ENCODE measurements at places on chromosomes 16 and 17. TPM values are rescaled to one million over a fixed set of nuclear protein-coding genes. Genes with fewer than 3 reads are reported as not detected.

DNA sequence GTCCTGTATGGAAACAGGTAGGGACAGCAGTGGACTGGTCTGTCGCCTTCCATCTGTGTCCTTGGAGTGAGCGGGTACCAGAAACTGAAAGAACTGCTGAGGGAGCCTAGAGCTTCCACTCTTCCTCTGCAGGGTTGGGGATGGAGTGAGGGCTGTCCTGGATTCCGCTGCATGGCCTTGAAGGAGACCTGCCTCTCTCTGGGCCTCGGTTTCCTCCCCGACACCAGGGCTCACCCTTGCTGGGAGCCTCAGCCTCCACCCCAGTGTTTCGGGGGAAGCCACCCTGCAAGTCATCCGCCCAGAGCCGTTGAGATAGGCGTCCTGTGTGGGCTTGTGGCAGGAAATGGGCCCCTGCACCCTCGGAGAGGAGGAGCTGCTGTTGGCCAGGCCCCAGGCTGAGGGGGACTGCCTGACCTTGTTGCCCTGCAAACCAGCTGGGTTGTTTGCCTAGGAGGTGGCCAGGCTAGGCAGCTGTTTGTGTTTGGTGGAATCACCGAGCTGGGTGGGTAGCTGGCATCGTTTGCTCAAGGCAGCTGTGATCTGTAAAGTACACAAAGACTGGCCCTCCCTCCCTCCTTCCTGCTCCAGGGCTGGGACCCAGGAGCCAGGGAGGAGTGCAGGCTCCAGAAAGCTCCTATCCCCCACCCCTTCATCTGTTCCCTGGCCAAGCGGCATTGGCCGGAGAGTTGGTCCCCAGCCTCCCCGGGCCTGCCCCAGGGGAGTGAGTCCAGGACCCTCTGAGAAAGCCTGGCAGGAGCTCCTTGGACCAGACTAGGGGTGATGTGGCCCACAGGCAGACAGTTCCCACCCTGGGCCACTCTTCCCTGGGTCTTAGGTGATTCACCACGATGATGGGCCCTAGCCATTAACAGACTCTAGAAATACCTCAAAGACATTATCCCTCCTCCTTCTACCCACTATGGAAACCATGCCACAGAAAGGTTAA, 1.3 kb downstream of the RAB37 start:
- no peaks in the 10 kb centered on the region for H3K36me3 ChIP-seq
- H3K4me3 ChIP-seq, result peak overlapping the region; percentile 65

GRCh38 chr16:57669476-57670162, 1.5 kb downstream of the ADGRG3 start:
- H3K4me1 ChIP-seq, result no peaks in the 10 kb centered on the region
- DNase-seq, result no peak
- H3K4me3 ChIP-seq, result no peak overlapping the region
- H3K27ac ChIP-seq, result no peak overlapping the region
- peaks cover 8% of the 10 kb centered on the region for H3K27me3 ChIP-seq

Gene MBTD1
- total RNA-seq, result 32.3 TPM

DNA sequence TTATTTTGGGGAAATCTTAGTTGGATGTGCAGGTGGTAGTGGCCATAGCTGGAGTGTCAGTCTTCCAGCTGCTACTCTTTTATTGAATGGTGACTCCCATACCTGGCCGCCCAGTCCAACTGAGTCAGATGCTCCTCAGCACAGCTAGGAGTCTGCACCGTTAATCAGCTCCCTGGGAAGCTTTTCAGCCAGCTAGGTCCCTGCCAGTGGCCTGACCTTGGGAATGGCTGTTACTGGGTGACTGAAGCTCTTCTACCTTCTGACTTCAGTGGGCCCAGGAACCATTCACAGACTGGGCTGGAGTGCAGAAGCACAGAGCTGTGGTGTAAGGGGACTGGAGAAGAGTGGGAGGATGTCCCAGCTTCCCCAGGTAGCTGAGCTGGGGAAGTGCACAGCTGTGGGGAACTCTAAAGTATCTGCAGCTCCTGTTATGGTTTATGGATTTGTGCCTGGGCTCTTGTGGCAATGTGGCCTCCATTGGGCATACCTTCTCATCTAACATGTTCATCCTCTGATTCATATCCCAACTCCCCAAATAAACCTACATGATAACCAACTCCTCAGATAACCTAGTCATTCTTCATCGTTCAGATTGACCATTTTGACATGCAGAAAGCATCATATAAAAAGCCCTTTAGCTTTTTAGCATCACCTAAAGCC, 14.0 kb downstream of the ALKBH5 start:
- peaks cover 2% of the 10 kb centered on the region for H3K4me1 ChIP-seq
- no peak overlapping the region for H3K4me3 ChIP-seq
- H3K27me3 ChIP-seq, result no peaks in the 10 kb centered on the region
- H3K36me3 ChIP-seq, result no peaks in the 10 kb centered on the region
- no peak for DNase-seq

Gene NUBP1
- total RNA-seq, result 23.2 TPM

GRCh38 chr17:53141731-53142130, 681.0 kb upstream of the KIF2B start:
- H3K27me3 ChIP-seq, result peaks cover under 1% of the 10 kb centered on the region
- H3K4me1 ChIP-seq, result no peaks in the 10 kb centered on the region
- H3K27ac ChIP-seq, result no peak overlapping the region
- H3K4me3 ChIP-seq, result no peak overlapping the region
- no peaks in the 10 kb centered on the region for H3K36me3 ChIP-seq

DNA sequence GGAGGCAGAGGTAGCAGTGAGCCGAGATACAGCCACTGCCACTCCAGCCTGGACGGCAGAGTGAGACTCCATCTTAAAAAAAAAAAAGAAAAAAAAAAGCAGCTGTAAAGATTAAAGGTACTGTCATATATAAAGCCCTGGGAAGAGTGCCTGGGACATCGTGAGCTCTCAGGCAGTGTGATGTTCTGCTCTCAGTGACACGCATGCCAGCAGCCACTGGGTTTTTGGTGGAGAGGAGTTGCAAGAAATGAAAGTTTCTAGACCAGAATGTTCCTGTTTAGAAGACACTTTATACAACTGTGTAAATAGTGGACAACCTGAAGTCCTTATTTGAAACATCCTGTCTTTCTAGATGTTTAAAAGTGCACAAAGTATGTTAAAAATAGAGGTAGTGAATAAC, 213.2 kb downstream of the IRF8 start:
- H3K36me3 ChIP-seq, result no peaks in the 10 kb centered on the region
- H3K27ac ChIP-seq, result no peak overlapping the region
- no peaks in the 10 kb centered on the region for H3K4me1 ChIP-seq
- peaks cover 4% of the 10 kb centered on the region for H3K27me3 ChIP-seq
- H3K4me3 ChIP-seq, result no peak overlapping the region

Gene KRTAP16-1
- total RNA-seq, result not detected

GRCh38 chr16:15990902-15991301, 41.5 kb downstream of the ABCC1 start:
- no peak for DNase-seq
- H3K27me3 ChIP-seq, result peaks cover 4% of the 10 kb centered on the region
- H3K27ac ChIP-seq, result no peak overlapping the region
- H3K4me3 ChIP-seq, result no peak overlapping the region
- peaks cover 10% of the 10 kb centered on the region for H3K4me1 ChIP-seq
- peaks cover 5% of the 10 kb centered on the region for H3K36me3 ChIP-seq

GRCh38 chr16:51825779-51826178, 674.7 kb upstream of the SALL1 start:
- H3K36me3 ChIP-seq, result no peaks in the 10 kb centered on the region
- no peaks in the 10 kb centered on the region for H3K27me3 ChIP-seq
- H3K4me1 ChIP-seq, result no peaks in the 10 kb centered on the region
- no peak overlapping the region for H3K27ac ChIP-seq

Gene TMEM114
- not detected for total RNA-seq

DNA sequence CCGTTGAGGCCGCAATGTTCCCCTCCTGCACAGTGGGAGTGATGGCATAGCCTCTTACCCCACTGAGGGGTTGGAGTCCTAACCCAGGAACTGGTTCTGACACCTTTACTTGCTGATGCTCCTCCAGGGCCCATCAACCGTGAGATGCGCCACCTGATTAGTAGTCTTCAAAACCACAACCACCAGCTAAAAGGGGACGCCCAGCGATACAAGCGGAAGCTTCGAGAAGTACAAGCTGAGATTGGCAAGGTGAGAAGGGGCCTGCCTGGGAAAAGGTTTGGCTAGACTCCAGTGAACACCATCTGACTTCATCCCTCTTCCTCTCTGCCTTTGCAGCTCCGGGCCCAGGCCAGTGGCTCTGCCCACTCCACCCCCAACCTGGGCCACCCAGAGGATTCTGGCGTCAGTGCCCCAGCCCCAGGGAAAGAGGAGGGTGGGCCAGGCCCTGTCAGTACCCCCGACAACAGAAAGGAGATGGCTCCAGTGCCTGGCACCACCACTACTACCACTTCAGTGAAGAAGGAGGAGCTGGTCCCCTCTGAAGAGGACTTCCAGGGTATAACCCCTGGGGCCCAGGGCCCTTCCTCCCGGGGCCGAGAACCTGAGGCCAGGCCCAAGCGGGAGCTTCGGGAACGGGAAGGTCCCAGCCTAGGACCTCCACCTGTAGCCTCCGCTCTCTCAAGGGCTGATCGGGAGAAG, 5.8 kb downstream of the RNF40 start:
- H3K4me3 ChIP-seq, result no peak overlapping the region
- H3K4me1 ChIP-seq, result peaks cover 8% of the 10 kb centered on the region
- peaks cover 5% of the 10 kb centered on the region for H3K36me3 ChIP-seq

DNA sequence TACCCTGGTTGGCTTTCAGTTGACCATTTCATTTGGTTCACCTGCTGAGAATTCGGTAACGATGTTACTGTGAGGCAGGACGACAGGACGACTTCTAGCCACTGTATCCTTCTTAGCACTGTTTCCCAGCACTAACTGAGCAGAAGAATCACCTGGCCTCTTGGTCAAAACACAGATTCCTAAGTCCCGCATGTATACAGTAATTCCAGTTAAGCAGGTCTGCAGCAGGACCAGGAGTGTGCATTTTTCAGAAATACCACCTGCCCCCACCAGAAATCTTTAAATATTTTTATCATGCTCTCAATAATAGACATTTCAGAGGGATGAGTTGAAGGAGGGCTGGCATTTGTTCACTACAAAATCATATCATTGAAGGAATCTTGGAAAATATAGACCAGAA, 22.6 kb downstream of the RSL1D1 start:
- H3K27ac ChIP-seq, result no peak overlapping the region
- no peaks in the 10 kb centered on the region for H3K36me3 ChIP-seq
- H3K27me3 ChIP-seq, result no peaks in the 10 kb centered on the region
- no peaks in the 10 kb centered on the region for H3K4me1 ChIP-seq

Gene PABPN1L
- total RNA-seq, result 3.9 TPM

DNA sequence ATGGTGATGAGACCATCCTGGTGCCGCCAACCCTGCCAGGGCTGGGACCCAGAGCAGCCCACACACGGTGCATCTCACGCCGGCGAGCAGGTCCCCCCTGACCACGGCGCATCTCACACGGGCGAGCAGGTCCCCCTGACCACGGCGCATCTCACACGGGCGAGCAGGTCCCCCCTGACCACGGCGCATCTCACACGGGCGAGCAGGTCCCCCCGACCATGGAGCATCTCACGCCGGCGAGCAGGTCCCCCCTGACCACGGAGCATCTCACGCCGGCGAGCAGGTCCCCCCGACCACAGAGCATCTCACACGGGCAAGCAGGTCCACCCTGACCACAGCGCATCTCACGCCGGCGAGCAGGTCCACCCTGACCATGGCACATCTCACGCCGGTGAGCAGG, 59.2 kb downstream of the MRM3 start:
- peaks cover 40% of the 10 kb centered on the region for H3K27me3 ChIP-seq
- peaks cover 15% of the 10 kb centered on the region for H3K36me3 ChIP-seq
- no peak overlapping the region for H3K27ac ChIP-seq
- H3K4me1 ChIP-seq, result peaks cover 34% of the 10 kb centered on the region

GRCh38 chr17:42989726-42990652, 8.2 kb upstream of the RPL27 start:
- no peak for DNase-seq
- H3K27ac ChIP-seq, result no peak overlapping the region
- no peaks in the 10 kb centered on the region for H3K36me3 ChIP-seq
- H3K4me3 ChIP-seq, result no peak overlapping the region
- peaks cover 2% of the 10 kb centered on the region for H3K4me1 ChIP-seq

DNA sequence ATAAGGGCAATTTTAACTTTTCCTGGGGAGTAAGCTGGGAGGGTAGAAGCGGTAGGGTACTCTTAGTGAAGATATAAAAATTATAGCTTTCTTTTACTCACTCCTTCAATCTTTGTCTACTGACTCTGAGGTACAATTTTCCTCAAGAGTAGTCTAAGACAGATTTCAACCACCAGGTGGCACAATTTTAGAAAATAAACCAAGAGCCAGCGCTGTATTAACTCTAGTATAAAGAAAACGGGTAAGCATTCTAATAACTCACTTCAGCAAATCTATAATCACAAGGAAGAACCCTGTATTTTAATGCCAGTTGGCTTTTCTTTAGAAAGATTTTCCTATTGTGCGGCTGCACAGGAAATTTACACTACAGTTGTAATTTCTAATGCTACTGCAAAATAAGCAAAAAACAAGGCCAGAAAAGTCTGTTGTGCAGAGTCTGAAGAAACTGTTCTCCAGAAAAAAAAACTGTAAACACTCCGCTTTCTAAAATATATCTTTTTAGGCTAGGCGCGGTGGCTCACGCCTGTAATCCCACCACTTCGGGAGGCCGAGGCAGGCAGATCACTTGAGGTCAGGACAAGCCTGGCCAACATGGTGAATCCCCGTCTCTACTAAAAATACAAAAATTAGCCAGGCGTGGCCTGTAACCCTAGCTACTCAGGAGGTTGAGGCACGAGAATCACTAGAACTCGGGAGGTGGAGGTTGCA, 1.9 kb downstream of the CMC2 start:
- peak overlapping the region; percentile 73 for H3K4me3 ChIP-seq
- DNase-seq, result no peak
- H3K4me1 ChIP-seq, result peaks cover 11% of the 10 kb centered on the region
- H3K27ac ChIP-seq, result peak overlapping the region; percentile 2

- peaks cover 2% of the 10 kb centered on the region for H3K4me1 ChIP-seq
- H3K36me3 ChIP-seq, result no peaks in the 10 kb centered on the region
- peaks cover 9% of the 10 kb centered on the region for H3K27me3 ChIP-seq
Observed at GRCh38 chr17:80970762-80971703, 20.6 kb upstream of the CHMP6 start.

Gene SEZ6L2
- 176 TPM for total RNA-seq

DNA sequence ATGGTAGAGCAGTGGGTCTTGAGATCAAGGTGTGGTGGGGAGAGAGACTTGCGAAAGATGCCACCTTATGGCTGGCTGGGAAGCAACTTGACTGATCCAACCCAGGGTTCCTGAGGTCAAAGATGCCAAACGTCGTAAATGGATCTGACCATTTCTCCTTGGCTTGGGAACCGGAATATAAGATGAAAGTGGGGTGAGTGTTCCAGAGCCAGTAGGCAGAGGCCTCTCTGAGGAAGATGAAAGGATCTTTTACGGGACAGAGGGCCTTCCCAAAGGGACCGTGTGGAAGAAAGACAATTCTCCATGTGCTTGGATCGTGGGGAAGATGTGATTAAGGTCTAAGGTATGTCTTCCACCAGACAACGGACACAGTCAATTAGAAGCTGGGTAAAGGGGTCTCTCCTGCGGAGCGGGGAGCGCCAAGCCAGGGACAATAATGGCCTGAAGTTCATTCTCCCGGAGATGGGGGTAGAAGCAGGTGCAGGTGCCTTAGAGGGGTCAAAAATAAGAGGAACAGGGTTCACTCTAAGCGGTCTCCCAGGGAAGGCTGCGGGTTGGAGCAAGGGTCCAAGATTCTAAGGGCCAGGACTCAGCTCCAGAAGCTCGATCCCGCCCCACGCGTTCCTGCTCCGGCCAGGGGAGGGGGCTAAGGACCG, 800 bp downstream of the FXR2 start:
- peak overlapping the region; percentile 90 for H3K27ac ChIP-seq
- peaks cover 15% of the 10 kb centered on the region for H3K4me1 ChIP-seq
- DNase-seq, result no peak
- H3K27me3 ChIP-seq, result peaks cover 11% of the 10 kb centered on the region
- H3K36me3 ChIP-seq, result no peaks in the 10 kb centered on the region
- H3K4me3 ChIP-seq, result peak overlapping the region; percentile 92

All from glutamatergic neuron (in vitro differentiated cells).